ENCODE measurements at places on chromosomes 5 and 9.

- no peak for DNase-seq
Observed at GRCh38 chr9:93298498-93299417, 114.8 kb downstream of the WNK2 start.

DNA sequence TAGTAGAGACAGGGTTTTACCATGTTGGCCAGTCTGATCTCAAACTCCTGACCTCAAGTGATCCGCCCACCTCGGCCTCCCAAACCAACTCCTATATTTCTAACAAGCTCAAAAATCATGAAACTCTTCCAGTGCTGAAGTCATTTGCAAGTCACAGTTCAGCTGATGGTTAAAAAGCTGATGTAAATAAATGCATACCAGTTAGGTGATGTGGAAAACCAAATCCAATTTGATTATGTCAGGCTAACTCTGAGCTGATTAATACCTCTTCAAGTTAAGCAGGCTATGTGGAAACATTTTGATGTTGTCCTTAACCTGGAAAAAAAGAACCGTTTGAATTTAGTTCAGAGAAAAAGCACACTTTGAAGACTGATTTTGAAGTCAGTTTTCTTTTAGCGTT lies 51.0 kb downstream of the TMEM252 start:
- DNase-seq = no peak

GRCh38 chr9:113150670-113151611 lies at the start of gene SLC31A2:
Gene SLC31A2, plus strand, starts transcription at chr9:113151007. Its CDS starts 68 bp downstream, at chr9:113151075.
- DNase-seq = peak; percentile 84

DNA sequence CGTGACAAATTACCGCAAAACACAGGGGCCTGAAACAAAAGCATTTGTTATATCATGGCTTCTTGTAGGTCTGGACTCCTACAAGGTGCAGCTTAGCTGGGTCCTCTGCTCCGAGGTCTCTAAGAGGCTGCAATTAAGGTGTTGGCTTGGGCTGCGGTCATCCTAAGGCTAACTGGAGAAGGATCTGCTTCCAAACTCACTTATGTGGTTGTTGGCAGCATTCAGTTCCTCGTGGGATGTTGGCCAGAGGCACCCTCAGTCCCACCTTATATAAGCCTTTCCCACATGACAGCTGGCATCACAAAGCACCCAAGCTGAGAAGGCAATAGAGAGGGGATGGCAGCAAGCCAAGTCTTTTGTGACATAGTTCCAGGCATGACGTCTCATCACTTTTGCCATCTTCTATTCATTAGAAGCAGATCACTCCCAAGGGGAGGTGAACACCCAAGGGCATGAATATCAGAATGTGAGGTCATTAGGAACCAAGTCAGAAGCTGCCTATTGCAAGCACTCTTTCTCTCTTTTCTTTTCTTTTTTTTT lies 47.9 kb upstream of the ZBTB43 start:
- no peak for DNase-seq

DNA sequence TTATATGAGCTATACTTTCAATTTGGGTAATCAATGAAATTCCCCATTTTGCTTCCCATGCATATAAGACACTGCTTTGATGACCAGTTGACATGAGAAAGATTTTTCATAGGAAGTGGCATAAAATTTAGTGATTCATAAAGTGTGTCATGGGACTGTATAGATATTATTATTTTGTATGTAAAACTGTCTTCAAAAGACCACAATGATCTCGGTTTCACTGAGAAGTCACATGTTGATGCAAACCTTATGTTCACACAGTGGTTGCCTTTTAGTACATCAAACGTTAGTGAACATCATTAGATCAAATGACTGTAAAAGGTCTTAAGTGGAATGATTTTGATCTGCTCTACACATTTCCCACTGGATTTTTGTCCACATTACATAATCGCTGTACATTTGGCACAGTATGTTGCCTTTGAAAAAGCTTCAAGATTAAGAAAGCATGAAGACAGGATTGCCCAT lies 349.2 kb upstream of the MEF2C start:
- no peak for DNase-seq

- no peak for DNase-seq
Observed at GRCh38 chr9:80707120-80707519, 982.2 kb downstream of the TLE1 start.

DNA sequence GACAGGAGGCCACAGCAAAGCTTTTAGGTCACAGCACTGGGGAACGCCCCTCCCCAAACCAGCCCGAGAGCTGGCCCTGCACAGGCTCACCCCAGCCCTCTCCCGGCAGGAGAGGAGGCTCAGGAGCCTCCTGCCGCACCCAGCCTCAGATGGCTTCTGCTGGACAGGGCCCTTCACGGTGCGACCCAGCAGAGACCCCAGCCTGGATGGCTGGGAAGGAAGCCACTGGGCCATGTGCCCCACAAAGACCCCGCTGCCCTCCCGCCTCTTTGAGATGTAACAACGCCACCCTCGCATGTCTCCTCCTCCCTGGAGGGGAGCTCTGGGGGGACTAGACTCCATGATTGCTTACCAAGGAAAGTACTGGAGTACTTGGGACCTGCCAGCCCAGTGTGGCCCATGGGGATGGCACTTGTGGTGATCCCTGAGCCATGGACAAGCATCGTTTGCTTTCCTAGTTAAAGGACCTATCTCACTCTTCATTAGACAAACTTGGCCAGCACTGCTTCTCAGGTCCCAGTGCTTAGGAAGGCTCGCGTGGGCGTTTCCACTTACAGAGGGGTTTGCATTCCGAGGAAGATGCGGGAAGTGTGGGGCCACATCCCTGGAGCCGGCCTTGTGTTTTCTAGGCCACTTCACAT lies 9.0 kb downstream of the MYMK start:
- no peak for DNase-seq

- DNase-seq = no peak
Observed at GRCh38 chr5:101950019-101950418, 346.1 kb downstream of the SLCO4C1 start.

DNA sequence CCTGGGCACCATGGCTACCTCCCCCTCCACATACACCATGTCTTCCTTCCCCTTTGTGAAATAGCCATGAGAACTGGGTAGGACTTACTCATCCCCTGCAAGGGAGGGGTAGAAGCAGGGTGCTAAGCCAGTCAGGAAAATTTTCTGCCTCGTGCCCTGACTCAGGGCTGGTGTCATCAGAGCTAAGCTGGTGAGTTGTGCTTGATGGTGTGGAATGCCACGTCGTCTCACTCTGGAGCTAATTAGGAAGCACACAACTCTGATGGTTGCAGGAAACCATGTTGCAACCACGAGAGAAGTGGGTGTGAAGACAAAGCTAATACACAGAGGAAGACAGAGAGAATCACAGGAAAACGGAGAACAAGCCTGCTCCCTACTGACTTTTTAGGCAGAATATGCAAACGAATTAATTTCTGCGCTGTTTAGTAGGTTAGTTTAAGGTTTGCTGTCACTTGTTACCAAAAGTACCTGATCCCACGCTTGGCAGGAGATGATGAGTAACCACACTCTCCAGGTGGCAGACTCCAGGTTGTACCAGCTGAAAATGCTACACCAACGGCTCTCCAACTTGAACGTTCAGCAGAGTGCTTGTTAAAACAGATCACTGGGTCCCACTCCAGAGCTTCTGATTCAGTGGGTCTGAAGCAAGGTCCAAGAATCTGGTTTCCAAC lies 54.5 kb downstream of the STK10 start:
- peak; percentile 47 for DNase-seq

DNA sequence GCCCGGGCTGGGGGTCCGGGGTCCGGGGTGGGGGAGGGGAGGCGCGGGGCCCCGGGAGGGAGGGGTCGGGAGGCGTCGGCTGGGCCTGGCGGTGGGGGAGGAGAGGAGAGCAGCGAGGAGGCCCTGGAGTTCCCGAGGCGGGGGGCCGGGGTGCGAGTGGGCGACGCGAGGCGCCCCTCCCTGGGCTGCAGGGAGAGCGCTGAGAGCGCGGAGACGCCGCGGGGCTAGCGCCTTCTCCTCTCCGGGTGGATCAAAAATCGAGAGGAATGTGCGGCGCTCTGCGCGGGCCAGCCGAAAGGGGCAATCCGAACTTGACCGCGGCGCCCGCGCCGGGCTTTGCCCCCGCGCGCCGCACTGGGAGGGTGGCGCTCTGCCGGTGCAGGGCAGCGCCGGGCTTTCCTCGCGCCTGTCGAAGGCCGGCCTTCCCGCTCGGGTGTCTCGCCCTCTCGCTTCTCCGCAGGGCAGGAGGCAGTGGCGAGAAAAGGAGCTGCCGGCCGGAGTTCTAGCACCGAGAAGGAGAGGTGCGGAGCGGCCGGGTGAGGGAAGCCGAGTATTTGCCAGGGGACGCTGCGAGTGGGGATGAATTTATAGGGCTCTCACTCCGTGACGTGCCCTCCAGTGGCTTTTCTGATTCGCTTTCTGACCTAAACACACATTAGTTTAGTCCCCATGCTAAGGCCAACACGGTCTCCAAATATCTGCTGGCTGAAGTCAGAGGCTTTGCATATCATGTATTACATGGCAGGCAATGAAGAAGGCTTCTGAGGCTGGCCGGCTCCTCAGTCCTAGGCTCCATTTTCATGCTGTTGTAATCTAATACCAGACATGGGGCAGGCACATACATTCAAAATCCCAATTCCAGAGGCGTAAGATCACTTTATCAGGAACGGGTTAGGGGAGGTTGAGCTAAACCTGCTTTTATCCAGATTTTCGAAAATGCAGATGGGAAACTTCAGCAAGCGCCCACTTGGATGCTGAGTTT lies 503 bp upstream of the GDNF start:
- no peak for DNase-seq

- no peak for DNase-seq
Observed at GRCh38 chr5:101637599-101637998, 658.5 kb downstream of the SLCO4C1 start.

DNA sequence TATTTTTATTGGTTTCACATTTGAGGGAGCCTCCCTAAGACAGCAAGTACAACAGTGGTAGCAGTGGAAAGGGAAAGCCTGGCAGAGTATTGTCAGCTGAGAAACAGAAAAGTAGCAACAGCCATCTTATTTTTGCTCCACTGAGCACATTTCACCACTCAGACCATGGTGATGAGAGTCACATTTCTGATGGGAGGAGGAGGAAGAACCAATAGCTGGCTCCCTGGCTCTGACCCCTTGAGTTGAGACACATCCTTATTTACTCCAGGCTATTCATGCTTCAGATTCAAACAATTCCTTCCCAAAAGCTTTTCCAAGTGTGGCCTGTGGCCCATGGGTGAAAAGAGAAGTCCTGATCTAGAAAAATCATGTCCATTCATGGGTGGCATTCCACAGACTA lies 236.3 kb downstream of the ARHGAP26 start:
- DNase-seq = no peak

- no peak for DNase-seq
Observed at GRCh38 chr5:67483453-67484030, 286.9 kb upstream of the CD180 start.

- no peak for DNase-seq
Observed at GRCh38 chr9:132733260-132733815, 63.1 kb downstream of the GTF3C4 start.

GRCh38 chr5:81161012-81161601 lies 72.0 kb upstream of the CKMT2 start:
- DNase-seq = no peak

- DNase-seq = no peak
Observed at GRCh38 chr5:107523029-107523680, 147.6 kb downstream of the EFNA5 start.

GRCh38 chr9:69888856-69889585 lies 68.4 kb downstream of the CFAP95 start:
- no peak for DNase-seq

DNA sequence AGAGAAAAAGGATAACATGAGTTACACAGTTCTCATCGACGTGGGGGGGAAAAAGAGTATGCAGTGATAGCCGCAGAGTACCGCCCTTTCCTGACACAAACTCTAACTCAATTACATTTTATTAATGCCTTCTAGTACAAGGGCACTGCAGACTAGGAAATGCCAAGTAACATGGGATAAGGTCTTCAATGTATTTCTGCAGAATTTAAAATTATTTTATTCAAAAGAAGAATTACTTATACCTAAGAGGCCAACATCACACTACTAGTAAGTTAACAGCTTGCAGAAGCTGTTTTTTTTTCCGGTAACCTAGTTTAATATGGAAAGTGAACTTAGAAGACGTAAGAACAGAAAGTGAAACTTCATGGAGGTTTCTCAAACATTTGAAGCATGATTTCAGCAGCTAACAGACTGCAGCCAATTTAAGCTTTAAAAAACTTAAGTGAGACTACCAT lies 3.9 kb downstream of the SETX start:
- peak; percentile 57 for DNase-seq

GRCh38 chr5:158849219-158849791 lies 250.4 kb downstream of the EBF1 start:
- no peak for DNase-seq

DNA sequence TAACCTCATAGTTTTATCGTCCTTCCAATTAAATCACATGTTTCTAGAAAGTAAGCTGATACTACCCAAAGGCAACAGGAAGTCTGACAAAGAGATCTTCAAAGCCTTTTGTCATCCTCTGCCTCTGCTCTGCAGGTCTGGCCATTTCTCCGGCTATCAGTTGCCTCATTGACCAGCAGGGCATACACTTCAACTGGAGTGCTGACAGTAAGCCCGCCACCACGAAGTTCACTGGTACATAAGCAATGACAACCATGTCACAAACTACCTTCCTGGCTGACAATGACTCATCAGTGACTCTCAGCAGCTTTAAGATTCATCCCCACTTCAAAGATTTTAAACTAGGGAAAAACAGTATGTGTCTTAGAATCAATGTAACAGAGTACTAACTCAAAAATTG lies 20.6 kb downstream of the SPTLC1 start:
- no peak for DNase-seq

DNA sequence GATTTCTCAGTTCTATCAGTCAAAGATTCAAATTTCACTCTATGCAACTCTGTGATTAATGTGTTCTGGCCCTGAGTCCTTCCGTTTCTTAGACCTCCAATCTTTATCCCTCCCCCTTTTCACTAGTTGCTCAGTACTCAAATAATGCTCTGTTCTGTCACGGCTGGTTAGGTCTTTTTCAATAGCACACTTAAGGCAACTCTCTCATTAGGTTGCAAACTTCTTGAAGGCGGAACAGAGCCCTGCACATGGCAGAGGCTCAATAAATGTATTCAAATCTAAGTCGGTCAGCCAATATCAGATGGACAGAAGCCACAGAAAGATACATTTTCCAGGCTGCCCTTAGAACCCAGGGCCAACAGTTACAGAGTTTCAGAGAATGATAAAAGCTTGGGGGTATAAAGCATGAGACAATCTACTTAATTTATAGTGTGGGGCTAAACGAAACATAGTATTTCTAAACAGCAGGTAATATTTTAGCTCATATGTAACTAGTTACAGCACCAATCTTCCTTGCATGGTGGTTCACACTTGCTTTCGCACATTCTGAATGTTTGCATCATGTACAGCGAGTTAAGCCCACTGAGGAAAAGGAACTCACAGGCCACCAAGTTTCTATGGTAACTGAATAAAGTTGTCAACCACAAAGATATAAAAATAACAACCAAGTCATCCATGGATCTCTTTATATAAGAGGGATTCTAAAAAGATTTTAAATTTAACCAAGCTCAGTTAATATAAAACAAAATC lies 67.1 kb upstream of the GOLPH3 start:
- DNase-seq = peak; percentile 68

GRCh38 chr9:130343445-130343918 lies 77.9 kb downstream of the HMCN2 start:
- peak; percentile 2 for DNase-seq
